ENCODE measurements at places on chromosomes 5 and 9.

- no peak for DNase-seq
Measured at GRCh38 chr5:171604195-171604594, 181.4 kb upstream of the SMIM23 start.

DNA sequence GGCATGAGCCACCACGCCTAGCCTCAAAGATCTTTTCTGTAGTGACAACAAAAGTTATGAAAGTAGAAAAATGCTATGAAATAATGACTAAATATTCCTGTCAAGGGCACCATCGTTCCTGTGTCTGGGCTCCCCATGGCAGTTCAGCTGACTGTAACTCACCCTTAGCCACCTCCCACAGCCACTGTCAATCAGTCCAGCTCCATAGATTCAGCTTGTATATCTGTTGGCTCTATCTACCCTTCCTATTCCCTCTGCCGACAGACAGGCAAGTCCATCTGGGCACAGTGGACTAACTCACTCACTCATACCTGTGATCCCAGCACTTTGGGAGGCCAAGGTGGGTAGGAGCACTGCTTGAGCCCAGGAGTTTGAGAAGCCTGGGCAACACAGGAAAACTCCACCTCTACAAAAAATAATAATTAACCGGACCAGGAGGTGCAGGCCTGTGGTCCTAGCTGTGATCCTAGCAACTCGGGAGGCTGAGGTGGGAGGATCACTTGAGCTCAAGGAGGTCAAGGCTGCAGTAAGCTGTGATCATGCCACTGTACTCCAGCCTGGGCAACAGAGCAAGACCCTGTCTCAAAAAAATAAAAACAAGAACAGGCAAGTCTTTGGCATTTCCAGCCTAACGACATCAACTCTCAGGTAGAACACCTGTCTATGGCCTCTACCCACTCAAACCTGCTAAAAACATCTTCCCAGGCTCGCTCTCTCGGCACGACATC lies 6.2 kb downstream of the CAMSAP1 start:
- DNase-seq = no peak

DNA sequence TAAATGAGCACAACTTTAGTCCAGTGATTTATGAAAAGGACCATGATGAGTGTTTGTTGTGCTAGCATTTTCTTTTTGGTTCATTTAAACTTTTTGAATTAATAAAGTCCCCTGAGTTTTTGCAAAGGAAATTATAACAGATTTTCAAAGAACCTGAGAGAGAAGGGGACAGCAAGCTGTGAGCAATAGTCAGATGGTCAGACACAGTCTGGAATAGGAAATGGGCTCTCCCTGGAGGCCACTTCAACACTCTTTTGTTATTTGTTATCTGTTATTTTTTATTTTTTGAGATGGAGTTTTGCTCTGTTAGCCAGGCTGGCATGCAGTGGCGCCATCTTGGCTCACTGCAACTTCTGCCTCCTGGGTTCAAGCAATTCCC lies 171.1 kb downstream of the ARHGEF28 start:
- no peak for DNase-seq

DNA sequence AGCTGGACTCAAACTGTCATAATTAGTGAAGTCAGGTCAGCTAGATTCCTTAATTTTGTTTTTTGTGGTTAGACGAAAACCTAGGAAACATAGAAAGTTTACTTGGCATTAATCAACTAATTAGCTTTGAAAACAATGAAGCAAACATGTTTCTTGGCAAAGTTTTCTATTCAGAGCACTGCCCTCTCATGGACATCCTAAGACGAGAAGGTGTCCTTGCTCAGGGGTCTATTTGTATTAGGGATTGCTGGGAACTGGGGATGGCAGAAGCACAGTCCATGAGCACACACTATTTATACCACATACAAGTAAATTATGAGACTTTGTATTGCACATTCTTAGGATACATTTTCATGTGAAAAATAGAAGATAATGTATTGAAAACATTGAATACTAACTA lies 49.7 kb downstream of the POC5 start:
- no peak for DNase-seq

- DNase-seq = no peak
Measured at GRCh38 chr9:625613-626012, 215.9 kb upstream of the DMRT1 start.

- DNase-seq = no peak
Measured at GRCh38 chr5:81302596-81302995, 1.2 kb downstream of the ZCCHC9 start.

- no peak for DNase-seq
Measured at GRCh38 chr5:180155365-180155926, 53.6 kb downstream of the RASGEF1C start.

- DNase-seq = no peak
Measured at GRCh38 chr9:101893661-101894646, 155.5 kb upstream of the GRIN3A start.

- no peak for DNase-seq
Measured at GRCh38 chr9:32882705-32883104, 99.4 kb downstream of the TMEM215 start.

GRCh38 chr9:109035684-109036423 lies 22.6 kb upstream of the CTNNAL1 start:
- no peak for DNase-seq

DNA sequence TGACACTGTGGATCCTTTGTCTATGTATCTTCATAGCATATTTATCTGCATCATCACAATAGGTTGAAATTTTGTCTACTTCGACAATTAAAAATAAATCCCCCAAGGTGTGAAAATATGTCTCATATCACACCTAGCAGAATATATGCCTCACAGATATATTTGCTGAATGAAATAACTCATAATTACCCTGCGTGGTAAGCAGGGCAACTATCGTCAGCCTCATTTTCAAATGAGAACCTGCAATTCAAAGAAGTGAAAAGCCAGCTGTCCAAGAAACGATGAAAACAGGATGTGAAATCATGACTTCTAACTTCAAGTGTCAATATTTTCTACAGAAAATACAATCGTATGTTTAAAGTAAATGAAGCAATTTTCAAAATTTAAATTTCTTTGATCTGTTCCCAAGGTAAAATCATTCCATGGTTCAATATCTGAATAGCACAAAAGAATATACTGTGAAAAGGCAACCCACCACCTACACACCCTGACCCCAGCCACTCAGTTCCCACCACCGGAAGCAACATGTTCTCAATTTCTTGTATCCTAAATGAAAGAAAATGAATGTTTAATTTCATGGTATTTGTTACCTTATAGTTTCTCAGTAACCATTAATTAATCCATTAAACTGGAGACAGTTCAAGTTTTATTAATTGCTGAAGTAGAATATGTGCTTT lies 57.1 kb downstream of the TBCA start:
- no peak for DNase-seq

DNA sequence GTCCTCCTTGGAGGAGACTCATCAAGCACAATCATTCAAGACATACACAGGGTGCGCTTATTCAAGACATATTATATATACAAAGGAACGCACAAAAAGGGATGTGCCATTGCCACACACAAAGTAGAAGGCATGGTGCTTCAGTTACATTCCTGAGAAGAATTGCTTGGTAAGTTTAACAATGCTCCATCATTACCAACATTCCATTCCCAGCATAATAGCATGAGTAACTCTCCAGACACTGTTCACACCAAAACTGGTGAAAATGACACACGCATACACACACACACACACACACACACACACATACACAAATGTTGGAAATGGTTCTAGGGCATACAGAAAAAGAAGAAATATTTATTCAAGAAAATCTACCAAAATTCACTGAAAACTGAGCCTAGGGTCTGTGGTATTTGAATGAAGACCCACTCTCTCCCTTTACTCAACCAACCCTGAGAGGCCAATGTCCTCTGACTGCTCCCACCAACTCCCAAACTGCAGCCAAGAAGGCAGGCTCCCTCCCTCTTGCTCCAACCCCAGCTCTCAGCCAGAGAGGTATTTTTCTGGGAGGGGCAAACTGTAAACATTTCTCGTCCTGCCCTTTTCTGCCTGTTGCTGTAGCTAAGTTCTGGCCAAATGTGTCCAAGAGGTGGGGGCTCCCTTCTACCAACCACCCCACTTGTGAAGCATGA lies 19.9 kb downstream of the UGT3A1 start:
- no peak for DNase-seq

DNA sequence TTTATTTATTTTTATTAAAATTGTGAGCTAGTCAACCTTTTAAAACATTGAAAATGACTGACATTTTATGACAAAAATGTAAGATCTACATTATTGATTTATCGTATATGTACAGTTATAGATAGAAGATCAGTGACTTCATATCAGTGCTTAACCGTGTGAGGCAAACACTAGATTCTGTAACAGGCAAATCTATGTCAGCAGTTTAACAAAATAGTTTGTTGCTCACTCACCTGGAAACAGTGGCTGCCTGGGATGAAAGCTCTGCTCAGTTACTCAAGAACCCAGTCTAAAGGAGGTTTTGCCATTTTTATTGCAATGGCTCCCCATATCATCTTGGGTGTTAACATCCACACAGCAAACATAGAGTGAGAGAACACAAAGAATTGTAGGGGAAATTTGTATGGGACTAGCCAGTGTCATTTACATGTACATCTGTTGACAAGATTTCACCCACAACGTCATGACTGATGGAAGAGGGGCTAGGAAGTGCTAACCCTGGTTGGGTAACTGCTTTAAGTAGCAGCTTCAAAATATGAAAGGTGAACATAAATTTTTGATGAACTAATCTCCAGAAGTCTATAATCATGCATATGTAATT lies 49.0 kb downstream of the SGCD start:
- no peak for DNase-seq

DNA sequence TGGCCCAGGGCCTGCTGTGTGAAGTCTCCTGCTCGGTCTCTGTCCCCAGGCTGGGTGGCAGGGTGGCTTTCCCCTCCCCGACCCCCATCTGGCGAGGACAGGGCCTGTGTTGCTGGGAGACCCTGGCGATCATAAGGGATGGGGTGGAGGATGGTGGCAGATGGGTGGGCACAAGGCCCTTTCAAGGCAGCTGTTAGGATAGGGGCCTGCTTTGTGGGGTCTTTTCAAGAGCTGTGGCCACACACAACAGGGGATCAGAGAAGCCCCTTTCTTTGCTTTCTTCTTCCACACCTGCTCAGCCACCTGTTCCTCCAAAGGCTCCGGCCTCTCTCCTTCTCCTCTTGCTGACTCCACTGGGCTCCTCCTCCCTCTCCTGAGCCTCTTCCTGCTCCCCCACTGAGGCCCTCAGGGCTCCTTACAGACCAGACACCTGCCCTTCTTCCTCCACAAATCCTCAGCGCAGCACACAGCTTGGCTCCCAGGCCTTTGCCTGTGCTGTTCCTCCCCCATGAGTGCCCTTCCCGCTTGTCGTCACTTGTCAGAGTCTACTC lies 15.0 kb upstream of the NEURL1B start:
- DNase-seq = no peak

GRCh38 chr5:96483878-96484277 lies 50.8 kb upstream of the PCSK1 start:
- DNase-seq = no peak

DNA sequence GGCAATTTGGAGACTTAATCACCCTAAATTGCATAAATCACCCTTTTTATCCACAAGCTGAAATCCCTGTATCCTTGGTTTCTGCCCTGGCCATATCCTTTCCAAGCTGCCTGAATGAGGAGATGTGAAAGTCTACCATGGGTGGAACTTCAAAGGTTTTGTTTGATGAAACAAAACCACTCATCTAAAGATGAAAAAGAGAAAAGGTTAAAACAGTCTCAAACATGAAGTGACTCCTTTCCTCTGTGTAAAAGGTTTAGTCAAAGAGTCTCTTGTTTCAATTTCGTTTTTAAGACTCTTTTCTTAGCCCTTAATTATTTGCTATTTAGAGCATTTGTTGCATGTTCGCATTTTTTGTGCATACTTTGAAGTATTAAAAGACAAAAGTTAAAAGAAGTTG lies 11.2 kb downstream of the SLC45A2 start:
- DNase-seq = no peak

GRCh38 chr5:23305055-23305454 lies 202.4 kb upstream of the PRDM9 start:
- no peak for DNase-seq

DNA sequence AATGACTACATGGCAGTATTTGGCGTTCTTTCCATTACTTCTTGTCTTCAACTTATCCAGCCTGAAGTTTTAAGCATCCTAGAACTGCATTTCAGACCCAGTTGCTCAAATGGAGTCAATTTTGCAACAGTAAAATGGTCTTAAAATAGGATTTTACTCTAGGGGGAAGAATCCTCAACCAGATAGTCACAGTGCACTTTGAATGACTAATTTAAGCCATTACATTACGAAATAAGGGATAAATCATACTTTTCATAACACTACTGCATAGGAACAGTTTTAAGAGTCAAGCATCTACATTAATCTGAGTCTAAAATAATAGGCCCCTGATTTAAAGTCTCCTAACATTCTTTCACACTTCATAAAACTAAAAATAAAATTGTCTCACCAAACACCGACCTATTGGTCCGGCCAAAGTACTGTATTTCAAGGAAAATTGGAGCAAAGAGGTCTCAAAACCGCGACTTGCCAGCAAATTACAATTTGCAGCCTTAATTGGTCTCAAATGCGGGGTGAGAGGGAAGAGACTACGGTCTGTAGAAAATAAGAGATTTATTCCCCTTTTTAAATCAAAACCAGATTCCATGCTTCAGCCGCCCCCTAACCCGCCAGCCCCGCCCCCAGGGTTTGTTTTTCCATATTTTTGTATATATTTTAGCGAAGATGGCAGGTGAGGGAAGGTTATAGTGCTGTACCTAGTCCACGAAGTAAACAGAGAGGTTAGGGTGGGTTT lies 1.2 kb upstream of the SMARCA2 start:
- no peak for DNase-seq

DNA sequence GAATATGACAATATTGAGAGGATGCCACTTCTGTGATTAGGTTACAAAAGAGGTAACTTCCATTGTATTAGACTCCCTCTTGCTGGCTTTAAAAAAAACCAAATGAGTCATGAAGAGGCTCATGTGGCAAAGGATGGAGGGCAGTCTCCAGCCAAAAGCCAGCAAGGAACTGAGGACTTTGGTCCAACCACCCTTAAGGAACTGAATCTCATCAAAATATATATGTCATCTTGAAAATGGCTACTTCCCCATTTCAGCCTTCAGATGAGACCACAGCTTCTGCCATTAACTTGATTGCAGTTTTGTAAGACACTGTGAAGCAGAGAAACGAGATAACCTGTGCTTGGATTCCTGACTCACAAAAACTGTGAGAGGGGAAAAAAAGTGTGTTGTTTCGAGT lies 15.5 kb upstream of the TRIM32 start:
- no peak for DNase-seq

GRCh38 chr9:6354072-6354686 lies 26.0 kb downstream of the TPD52L3 start:
- DNase-seq = no peak

DNA sequence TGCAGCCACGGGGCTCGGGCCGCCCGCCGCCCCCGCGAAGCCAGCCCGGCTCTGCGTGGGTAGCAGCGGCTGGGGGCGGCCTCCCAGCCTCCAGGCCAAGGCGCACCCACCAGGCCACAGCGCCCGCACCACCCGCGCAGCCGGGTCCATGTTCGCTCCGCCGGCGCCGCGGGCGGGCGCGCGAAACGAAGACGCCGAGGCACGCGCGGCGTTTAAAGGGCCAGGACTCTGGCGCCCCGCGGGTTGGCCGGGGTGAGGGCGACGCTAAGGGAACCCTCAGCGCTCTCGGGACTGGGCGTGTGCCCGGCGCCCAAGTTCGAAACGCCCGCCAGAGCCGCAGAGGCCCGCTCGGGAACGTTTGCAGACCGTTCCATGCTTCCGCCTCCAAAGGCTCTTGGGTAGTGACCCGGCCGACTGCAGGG lies at the start of gene PTGES2:
Gene PTGES2 (minus strand): TSS at position 162 of the 422 bp plus-strand sequence. CDS start 12 bp downstream, at position 150.
- peak; percentile 57 for DNase-seq

Data from stimulated activated CD4-positive, alpha-beta T cell treated with anti-CD3 and anti-CD28 coated beads, Interleukin-1b, Interleukin-23, amount 100 ng/mL, for 24 hours (primary cell).